ENCODE measurements at places on chromosomes 1 and 21. TPM values are rescaled to one million over a fixed set of nuclear protein-coding genes. Genes with fewer than 3 reads are reported as not detected.

Gene IL24
- total RNA-seq: under 0.01 TPM

Gene ATF6
- 17.6 TPM for total RNA-seq

Gene ANXA9
- 0.36 TPM for total RNA-seq

Gene CHRM3
- total RNA-seq: not detected

Gene SLC9C2
- not detected for total RNA-seq

Gene FNBP1L
- 24.4 TPM for total RNA-seq

Gene AVPR1B
- not detected for total RNA-seq

Gene ITLN2
- total RNA-seq: not detected

Gene EEIG2
- 5.8 TPM for total RNA-seq

Gene ACOT11
- 2.5 TPM for total RNA-seq

Gene OR14I1
- total RNA-seq: not detected

Gene SRP9
- total RNA-seq: 230 TPM

Gene TAS1R1
- not detected for total RNA-seq

Gene FBXO2
- total RNA-seq: 0.56 TPM

Gene OMA1
- 5.9 TPM for total RNA-seq

Gene KLHDC9
- total RNA-seq: 0.18 TPM
